ENCODE measurements at places on chromosomes 3 and 15.

DNA sequence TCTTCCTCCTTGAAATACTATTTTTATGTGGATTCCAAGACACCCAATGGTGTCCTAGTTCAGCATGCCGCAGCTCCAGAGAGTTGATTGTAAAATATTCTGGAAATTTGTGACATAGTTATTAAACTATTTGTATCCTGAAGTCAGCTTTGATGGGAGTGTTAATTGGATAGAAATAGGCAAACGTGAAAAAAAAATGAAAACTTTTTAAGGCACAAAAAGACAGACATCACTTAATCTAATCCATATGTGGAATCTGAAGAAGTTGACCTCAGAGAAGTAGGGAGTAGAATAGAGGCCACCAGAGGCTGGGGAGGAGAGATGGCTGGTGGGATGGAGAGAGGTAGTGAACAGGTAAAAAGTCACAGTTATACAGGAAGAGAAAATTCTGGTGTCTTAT lies 704.2 kb downstream of the ROBO1 start:
- DNase-seq, result no peak

- no peak for DNase-seq
These were observed 4.4 kb downstream of the MYO5C start for GRCh38 chr15:52291204-52291603.

DNA sequence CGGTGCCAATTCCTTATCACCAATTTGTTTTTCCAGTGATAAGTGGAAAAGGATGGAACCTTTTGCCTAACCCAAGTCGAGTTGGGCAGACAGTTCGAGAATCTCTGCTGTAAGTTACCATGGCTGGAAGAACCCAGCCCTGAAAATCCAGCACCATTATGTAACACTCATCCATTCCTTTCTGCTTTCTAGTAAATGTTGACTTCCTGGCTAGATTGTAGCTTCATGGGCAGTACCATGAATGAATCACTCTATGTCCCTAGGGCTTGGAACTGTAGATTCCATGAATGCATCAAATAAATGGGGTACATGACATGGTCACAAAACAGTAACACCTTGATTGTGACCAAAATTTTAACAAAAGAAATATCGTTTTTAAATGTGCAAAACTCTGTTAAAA lies 14.0 kb downstream of the CHCHD4 start:
- DNase-seq, result no peak

- no peak for DNase-seq
These were observed 3.1 kb upstream of the EXOG start for GRCh38 chr3:38493031-38493430.

DNA sequence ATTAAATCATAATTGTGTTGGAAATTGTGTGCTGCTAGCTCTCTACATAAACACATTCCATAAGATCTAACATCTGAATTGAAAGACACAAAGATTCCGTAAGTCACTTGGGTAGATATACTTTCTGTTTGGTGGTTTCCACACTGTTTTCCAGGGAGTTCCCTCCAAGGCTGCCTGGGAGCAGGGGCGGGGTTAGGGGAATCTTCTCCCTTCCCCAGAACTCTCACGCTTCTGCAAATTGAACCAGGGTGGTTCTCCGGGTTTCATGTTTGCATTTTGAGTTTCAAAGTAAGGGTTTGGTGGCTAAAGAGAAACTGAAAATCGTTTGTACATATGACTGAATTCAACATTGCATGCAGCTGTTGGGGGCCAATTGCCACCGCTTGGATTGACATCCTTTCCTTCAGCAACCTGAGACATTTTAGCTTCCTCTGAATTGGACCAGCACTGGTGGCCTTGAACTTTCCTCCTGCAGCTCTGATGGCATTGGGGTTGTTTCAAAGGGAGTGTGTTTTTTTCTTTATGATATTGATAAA lies 192.7 kb upstream of the FEZF2 start:
- DNase-seq, result no peak

Measured in activated gamma-delta T cell treated with Interleukin-2 at 50 U/mL for 16 hours (primary cell).